ENCODE measurements at places on chromosomes 11 and 22.

- no peak for DNase-seq
Observed at GRCh38 chr11:2265396-2265795, 5.0 kb downstream of the ASCL2 start.

DNA sequence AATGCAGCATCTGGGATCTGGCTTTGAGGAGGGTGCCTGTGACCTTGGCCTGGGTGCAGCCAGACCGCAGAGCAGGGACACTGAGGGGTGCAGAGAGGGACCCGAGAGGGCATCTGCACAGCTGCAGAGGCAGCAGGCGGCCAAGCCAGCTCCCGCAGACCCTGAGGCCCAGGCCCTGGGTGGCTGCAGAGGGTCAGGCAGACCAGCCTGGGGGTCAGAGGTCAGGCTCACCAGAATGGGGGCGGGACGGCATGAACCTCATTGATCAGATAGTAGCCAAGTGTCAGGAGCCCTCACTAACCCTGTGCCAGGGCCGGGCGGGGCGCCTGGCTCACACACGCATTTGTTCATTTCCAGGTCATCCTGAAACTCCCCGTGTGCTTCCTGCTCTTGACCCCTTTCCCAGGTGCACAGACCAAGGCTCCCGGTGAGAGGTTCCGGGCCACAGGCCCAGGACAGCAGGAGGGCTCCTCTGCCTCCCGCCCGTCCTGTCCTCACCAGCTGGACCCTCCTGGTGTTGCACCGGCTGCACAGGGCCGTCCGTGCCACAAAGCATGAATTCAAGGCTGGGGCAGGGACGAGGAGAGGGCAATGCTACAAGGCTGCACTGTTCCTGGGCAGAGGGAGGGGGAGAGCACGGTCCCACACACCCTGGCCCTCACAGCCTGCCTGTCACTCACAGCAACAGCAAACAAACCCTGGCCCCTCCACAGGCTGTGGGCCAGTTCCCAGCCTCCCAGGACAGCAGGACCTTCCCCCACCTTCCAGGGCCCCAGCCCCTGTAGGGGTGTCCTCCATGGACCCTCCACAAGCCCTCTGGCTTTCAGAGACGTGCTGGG, 3.3 kb downstream of the RTN4R start:
- no peak for DNase-seq

- no peak for DNase-seq
Observed at GRCh38 chr22:35599364-35599763, 17.8 kb downstream of the MB start.

DNA sequence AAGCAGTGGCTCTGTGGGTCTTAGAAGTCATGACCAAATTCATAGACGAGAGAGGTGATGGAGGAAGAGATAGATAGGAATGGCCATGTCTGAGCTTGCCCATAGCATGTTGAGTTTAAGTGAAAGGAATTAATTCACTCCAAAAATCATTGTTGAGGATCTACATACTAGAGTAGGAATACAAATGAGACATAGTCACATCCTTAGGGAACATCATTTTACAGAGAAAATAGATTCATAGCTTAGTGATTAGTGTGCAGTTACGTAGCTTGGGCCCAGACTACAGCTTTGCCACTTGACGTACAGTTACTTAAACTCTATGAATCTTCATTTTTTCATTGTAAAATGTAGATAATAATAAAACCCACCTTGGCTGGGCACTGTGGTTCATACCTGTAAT, 21.4 kb upstream of the BMAL1 start:
- no peak for DNase-seq

DNA sequence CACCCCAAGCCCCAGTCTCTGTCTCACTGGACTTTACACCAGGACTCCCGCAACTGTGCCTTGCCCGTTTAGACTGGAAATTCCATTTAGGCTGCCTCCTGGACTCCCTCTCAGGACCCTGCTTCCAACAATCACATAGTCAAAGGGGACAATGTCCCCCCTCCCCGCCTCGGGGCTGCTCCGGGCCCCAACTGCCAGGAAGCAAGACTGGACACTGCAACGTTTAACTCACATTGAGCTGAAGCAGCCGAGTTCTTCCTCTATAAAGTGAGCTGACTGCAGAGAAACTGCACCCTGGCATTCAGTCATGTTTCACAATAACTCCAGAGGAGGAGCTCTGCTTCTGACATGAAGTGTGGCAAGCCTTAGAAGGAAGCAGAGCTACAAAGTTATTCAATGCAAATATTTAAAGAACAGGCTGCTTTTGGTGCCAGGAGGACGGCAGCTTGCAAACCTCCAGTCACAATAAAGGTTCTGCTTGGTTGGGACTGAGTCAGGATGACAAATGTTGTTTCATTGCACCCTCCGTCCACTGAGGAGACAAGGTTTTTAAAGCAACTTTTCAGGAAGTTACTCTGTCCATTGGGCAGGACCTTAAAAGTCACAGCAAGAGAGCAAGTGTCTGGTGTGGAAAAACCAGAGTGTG, 19.9 kb downstream of the PACSIN2 start:
- no peak for DNase-seq

DNA sequence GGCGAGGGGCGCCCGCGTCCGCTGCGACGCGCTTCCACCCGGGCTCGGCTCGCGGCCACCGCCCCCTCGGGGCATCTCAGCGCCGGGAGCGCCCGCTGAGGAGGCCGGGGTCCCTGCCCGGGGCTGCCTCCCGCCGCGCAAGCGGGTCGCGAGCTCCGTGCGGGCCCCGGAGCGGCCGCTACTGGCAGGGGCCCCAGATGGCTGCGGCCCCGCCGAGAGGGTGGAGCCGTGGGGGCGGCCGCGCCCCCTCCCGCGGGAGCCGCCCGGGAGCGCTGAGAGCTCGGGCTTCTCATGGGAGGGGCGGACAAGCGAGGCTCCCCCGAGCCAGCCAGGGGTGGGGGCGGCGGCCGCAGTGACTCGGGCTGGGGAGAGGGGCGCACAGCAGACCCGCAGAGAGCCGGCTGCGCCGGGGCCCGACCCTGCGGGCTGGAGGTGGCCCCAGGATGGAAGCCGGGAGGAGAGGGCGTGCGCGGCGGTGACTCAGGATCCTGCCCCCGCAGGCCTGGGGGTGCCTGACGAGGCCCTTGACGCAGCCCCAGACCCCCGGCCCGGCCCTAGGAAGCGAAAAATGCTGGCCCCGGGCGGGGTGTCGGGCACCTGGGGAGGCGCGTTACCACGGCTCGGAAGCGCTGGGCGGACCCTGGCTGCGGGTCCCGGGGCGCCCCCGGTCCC, 603 bp upstream of the ZFTA start:
- DNase-seq: peak; percentile 35

- DNase-seq: no peak
Observed at GRCh38 chr11:94308024-94308423, 3.6 kb downstream of the IZUMO1R start.

GRCh38 chr22:33114565-33114964, 56.4 kb upstream of the SYN3 start:
- no peak for DNase-seq
